Natural killer cell (primary cell): ENCODE measurements at places on chromosomes 11 and 22. TPM values are rescaled to one million over a fixed set of nuclear protein-coding genes. Genes with fewer than 3 reads are reported as not detected.

DNA sequence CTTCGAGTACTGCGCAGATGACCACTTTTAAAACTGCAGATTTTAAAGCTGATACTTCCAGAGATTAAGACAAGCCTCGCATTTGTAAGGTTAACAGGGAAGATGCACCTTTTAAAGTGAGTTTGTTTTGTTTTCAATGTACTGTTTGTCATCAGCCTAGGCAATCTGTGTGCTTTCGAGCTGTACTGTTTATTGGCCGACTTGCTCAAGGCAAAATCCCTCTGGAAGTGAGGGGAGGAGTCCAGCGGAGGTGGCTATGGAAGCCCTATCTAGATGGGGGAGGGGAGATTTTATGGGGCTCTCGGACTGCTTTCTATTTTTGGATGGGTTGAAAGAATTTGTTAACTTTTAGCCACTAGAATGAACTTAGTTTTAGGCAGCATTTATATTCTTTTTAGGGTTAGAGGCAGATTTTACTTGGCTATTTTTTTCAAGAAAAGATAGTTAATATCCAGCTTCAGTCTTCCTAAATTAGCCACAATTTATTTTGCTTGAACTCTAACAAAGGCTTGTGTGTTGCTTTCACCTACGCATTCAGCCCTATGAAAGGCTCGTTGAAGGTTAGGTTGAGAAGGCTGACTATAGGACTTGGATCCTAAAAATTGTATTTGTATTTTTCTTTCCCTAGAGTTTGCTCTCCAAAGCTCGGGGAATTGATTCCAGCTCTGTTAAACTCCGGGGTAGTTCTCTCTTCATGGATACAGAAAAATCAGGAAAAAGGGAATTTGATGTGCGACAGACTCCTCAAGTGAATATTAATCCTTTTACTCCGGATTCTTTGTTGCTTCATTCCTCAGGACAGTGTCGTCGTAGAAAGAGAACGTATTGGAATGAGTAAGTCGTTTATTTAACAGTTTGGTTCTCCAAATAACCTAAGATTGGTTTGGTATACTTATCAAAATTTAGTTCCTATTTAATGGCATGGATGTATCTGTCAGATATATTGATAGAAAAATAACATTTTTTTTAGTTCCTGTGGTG lies 2.1 kb downstream of the WEE1 start:
- DNase-seq = no peak

DNA sequence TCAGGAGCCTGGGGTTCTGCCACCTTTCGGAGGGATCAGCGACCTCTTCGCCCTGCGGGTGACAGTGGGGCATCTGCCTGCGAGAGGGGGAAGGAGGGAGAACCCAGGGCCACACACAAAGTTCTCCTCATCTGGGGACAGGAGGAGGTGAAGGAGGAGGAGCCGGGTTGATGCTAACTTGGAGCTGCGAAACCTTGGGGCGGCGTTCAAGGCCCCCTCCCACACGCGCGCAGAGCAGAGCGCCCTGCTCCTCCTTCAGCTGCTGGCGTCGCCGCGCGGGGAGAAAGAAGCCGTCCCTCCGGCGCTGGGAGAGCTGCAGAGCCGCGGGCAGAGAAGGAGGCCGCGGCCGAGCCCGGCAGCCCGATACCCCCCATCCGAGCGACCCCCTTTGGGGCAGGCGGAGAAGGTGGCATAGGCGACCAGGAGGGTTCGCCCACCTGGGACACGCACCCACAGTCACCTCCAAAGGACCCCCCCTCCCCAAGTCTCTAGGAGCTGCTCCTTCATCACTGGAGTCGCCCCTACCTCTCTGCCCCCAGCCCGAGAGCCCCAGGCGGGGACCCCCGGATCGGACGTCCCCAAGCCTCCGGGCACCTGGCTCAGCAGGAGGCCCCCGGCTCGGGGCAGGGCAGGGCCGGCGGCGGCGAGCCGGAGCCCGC lies at the start of gene RASD2:
Gene RASD2, plus strand, starts transcription at position 237 of the 659 bp plus-strand sequence. CDS start 5,979 bp downstream, outside the sequence.
- DNase-seq = peak; percentile 66

- DNase-seq = no peak
Observed at GRCh38 chr22:39583066-39583667, 12.6 kb downstream of the CACNA1I start.

- DNase-seq = no peak
Observed at GRCh38 chr22:46481386-46481785, 56.0 kb downstream of the CELSR1 start.

GRCh38 chr11:74677131-74677530 lies 54.1 kb downstream of the CHRDL2 start:
- no peak for DNase-seq

GRCh38 chr22:37282385-37282677 lies at the start of gene CYTH4:
Gene CYTH4, plus strand, starts transcription at chr22:37282508. Its CDS starts 62 bp downstream, at chr22:37282570.
- peak; percentile 74 for DNase-seq

- no peak for DNase-seq
Observed at GRCh38 chr11:68890490-68891231, 13.0 kb downstream of the MRPL21 start.

GRCh38 chr22:33274214-33275072 lies 216.3 kb upstream of the SYN3 start:
- DNase-seq = no peak

DNA sequence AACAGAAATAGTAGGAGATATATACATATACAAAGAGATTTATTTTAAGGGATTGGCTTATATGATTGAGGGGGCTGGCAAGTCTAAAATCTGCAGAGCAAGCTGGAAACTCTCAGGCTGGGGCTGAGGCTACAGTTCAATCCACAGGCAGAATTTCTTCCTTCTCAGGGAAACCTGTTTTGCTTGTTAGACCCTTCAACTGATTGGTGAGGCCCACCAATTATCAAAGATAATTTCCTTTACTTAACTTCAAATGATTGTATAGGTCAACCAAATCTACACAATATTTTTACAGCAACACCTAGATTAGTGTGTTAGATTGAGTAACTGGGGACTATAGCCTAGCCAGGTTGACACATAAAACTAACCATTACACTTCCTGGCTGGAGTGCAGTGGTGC lies 4.7 kb upstream of the PLEKHB1 start:
- DNase-seq = no peak

DNA sequence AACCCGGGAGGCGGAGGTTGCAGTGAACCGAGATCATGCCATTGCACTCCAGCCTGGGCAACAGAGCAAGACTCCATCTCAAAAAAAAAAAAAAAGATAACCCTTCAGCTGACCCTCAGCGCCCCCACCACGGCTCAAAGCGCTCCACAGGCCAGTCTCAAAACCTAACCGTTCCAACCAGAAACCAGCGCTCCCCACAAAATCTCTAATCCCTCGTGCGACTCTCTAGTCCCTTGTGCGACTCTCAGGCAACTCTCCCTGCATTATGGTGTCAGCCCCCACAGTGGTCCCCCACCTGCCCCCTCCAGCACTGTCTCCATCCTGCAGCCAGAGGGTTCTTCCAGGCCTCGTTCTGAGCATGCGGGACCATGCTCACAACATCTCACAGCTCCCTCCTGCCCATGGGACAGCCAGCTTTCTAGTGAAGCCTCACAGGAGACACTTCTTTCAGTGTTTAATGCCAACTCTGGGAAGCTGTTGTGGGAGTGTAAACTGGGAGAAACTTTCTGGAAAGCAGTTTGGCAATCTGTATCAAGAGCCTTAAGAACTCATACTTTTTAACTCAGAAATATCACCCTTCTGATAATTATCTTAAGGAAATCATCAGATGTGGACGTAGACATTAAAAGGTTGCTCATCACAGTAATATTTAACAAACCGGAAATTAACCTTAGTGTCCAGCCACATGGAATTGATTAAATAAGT lies 4.2 kb upstream of the RASGRP2 start:
- no peak for DNase-seq

DNA sequence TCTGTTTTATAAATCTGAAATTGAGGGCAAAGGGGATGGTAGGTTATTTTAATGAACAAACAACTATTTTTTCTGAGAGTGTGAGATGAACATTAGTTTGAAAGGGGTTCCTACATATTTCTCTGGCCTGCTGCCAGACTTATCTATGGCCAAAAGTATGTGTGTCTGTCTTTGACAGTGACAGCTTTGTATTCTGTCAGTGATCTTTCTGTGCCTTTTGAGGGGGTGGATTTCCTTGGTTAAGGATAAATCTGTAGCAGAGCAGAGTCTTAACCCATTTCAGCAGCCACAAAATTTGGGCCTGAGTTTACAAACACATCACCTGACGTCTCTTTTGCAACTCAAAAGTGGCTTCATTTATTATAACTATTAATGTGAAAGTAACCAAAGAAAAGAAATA lies 30.9 kb downstream of the ZFTA start:
- no peak for DNase-seq

DNA sequence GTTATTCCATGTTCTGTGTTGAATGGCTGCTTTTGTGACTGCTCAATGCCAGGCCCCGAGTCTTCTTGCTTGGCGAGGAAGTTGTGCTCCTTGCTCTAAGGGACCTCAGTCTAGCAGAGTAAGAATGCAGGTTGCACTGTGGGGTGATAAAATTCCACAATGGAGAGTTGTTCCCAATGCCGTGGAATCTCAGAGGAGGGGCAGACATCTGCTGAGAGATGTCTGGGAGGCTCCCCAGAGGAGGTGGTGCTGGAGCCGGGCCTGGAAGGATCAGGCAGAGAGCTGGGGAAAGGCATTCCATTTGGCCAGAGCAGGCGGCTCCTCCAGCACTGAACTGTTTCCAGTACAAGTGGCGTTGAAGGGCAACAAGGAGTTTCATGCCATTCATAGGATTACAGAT lies 55.2 kb downstream of the ST3GAL4 start:
- no peak for DNase-seq

DNA sequence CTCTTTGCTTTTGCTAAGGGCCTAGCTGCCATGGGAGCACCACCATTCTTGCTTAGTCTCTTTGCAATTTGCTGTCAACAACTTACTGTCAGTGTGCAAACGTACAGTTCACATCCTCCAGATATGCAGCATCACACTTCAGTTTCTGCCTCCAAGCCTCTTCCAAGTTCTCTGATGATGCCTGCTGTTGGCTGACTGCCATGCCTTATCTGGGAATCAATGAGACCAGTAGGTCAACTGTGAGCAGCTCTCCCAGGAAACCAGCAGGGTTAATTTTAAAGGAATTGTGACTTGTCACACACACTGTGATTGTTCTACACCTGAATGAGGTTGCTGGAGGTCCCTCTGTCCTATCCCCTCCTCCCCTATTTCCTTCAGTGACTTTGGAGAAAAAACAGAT lies 56.0 kb downstream of the COPB1 start:
- DNase-seq = no peak

GRCh38 chr11:69301455-69302401 lies 7.8 kb downstream of the MYEOV start:
- peak; percentile 23 for DNase-seq

DNA sequence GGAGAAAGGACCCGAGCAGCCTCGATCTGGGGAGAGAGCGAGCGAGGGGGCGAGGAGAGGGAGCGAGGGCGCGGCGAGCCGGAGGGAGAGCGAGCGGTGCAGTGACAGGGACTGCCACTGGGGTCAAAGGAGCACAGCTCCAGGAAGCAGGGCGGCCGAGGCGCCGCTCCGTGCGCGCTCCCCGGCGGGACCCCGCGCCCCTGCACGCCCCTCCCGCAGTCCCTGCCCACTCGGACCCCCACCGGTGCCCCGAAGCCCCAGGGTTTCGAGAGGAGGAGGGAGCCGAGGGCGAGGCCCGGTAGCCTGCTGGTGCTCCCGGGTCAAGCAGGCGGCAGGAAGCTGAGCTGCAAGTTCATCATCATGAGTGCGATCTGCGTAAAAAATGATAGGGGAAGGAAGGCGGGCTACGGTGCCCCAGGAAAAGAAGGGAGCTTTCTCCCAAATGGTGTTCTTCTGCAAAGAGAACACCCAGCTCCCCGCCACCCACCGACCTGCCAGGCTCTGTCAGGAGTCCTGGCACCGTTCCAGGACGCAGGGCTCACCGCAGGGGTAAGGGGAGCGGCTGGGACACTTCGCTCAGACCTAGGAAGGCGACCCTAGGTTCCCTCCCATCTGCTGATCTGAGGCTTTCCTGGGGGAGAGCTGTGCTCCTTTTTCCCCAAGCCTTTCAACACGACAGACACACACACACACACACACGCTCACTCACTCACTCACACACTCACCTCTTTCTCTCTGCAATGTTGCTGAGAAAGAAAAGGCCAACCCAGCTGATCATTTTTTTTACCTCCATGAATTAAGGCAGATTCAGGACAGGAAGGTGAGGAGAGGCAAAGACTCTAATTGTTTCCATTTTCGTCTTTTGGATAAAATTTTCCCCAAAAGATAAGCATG lies at the start of gene MPPED2:
Gene MPPED2, minus strand, starts transcription at position 103 of the 894 bp plus-strand sequence. CDS start 5,980 bp downstream, outside the sequence.
- DNase-seq = peak; percentile 18

DNA sequence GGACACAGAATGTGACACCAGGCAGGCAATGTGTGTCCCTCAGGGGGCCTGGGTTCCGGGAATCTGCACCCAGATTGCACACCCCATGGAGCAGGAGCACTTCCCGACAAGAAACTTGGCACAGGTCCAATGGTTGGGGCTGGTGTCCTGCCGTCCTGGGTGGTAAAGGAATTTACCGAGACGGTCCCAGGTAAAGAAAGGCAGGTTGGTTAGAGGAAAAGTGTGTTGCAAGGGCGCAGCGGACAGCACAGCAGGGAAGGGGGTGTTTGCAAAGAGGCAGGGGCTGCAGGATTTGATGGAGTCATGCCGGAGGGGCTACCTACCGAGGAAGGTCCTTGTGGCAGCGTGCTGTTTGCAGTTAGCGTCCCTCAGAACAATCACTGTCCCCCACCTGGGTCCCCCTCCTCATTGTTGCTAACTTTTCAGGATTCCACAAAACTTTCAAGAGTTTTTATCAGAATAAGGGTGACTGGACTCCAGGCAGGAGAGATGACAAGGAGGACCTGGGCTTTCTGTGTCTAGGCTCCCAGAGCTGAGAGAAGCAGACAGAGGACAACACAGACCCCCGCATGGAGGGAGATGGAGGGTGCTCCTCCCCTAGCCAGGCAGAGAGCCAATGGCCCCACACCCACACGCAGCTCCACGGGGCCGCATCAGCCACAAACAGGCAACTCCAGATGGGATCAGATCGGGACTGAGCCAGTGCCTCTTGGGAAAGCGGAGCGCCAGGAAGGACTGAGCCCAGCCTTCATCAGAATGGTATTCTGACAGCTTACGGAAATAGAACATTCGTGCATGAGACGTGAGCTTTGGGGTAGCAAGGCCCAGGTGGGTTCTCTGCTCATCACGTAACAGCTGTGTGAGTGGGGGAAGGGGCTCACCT lies 1423.9 kb downstream of the BRD1 start:
- no peak for DNase-seq

- no peak for DNase-seq
Observed at GRCh38 chr22:32617903-32618302, 143.3 kb downstream of the FBXO7 start.

Gene INS
- total RNA-seq = not detected

Gene A4GALT
- 0.26 TPM for total RNA-seq

Gene RASGRP2
- total RNA-seq = 371 TPM

Gene SLC15A3
- total RNA-seq = 11.6 TPM

Gene FIBP
- total RNA-seq = 36.5 TPM

Gene VPREB1
- total RNA-seq = not detected

Gene SHISA8
- not detected for total RNA-seq

Gene RAG2
- not detected for total RNA-seq

Gene MRPL21
- total RNA-seq = 39.0 TPM
